ENCODE measurements at places on chromosomes 5 and 9. TPM values are rescaled to one million over a fixed set of nuclear protein-coding genes. Genes with fewer than 3 reads are reported as not detected.

GRCh38 chr9:94867281-94867841 lies 140.9 kb downstream of the AOPEP start:
- no peaks in the 10 kb centered on the region for H3K27me3 ChIP-seq
- no peak overlapping the region for H3K27ac ChIP-seq
- no peak overlapping the region for H3K4me3 ChIP-seq
- no peaks in the 10 kb centered on the region for H3K36me3 ChIP-seq
- DNase-seq = no peak
- peaks cover 26% of the 10 kb centered on the region for H3K4me1 ChIP-seq

DNA sequence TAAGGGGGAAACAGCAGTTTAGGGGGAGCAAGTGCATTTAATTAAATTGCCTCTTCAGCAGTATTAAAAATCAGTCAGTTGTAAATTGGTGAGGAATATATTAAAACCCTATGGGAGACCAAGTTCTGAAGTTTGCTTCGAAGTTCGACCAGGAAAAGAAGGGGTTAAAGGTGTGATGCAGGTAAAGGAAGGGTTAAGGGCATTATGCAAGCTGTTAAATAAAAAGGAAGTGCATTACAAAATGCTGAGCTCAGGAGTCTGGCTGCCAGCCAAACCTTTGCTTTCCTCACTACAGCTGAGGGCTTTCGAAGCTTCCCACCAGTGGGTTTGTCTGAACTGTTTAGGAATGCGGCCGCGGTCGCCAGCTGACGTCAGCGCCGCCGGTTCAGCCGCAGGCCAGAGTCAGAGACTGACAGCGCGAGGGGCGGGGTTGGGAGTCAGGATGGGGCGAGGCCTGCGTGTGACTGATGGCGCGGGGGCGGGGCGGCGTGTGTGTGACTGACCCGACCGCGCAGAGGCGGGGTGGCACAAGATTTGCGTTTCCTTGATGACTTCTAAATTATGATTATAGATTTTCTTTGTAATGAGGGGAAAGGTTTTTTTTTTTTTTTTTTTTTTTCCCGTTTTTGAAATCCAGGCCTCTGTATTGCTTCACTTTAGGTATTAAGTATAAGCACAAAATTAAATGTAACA lies 76.6 kb downstream of the ZSWIM6 start:
- H3K36me3 ChIP-seq = no peaks in the 10 kb centered on the region
- H3K4me3 ChIP-seq = peak overlapping the region; percentile 36
- DNase-seq = peak; percentile 94
- peak overlapping the region; percentile 32 for H3K27ac ChIP-seq
- H3K27me3 ChIP-seq = no peaks in the 10 kb centered on the region

Gene FGFR4
- 1.5 TPM for total RNA-seq

Gene IRX4
- total RNA-seq = not detected

Gene LTC4S
- total RNA-seq = 7.2 TPM

Gene IFNB1
- not detected for total RNA-seq

- no peaks in the 10 kb centered on the region for H3K36me3 ChIP-seq
- peaks cover 5% of the 10 kb centered on the region for H3K27me3 ChIP-seq
- H3K4me3 ChIP-seq = no peak within 1 kb of the TSS
- no peaks in the 10 kb centered on the region for H3K4me1 ChIP-seq
- no peak for DNase-seq
Observed at GRCh38 chr5:141223112-141223783, at the start of gene PCDHB14. Gene PCDHB14, plus strand, starts transcription at chr5:141223343. Its CDS starts 163 bp downstream, at chr5:141223506.

- peak overlapping the region; percentile 63 for H3K4me3 ChIP-seq
- peaks cover 12% of the 10 kb centered on the region for H3K4me1 ChIP-seq
- H3K27me3 ChIP-seq = no peaks in the 10 kb centered on the region
- H3K27ac ChIP-seq = peak overlapping the region; percentile 82
Observed at GRCh38 chr5:65102976-65103711, 334.4 kb downstream of the CWC27 start.

Gene ALDH1A1
- 1.0 TPM for total RNA-seq

DNA sequence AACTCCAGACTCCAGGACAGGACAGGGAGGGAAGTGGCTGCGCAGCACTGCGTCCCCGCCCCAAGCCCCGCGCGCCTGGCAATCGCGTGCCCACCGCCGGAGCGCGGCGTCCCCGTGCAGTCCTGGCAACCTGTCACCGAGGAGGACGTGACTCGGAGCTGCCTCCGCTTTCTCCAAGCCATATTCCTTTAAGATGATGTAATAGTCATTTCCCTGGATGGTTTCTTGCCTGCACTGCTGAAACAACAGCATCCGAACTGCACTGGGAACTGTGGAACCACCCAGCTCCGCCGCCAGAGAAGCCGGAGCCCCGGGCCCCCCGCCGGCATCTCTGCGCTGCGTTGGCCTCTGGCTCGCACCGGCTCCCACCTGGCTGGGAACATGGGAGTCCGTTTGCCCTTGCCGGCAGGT lies 34.5 kb downstream of the KCTD16 start:
- H3K4me1 ChIP-seq = no peaks in the 10 kb centered on the region
- DNase-seq = no peak
- H3K4me3 ChIP-seq = no peak overlapping the region
- H3K27ac ChIP-seq = no peak overlapping the region

GRCh38 chr9:107425101-107426025 lies 64.2 kb downstream of the KLF4 start:
- no peaks in the 10 kb centered on the region for H3K36me3 ChIP-seq
- peaks cover 4% of the 10 kb centered on the region for H3K4me1 ChIP-seq
- H3K4me3 ChIP-seq = peak overlapping the region; percentile 24
- H3K27me3 ChIP-seq = no peaks in the 10 kb centered on the region
- peak; percentile 63 for DNase-seq
- H3K27ac ChIP-seq = no peak overlapping the region

Gene PCDHGB1
- not detected for total RNA-seq

Gene DMRT3
- not detected for total RNA-seq

DNA sequence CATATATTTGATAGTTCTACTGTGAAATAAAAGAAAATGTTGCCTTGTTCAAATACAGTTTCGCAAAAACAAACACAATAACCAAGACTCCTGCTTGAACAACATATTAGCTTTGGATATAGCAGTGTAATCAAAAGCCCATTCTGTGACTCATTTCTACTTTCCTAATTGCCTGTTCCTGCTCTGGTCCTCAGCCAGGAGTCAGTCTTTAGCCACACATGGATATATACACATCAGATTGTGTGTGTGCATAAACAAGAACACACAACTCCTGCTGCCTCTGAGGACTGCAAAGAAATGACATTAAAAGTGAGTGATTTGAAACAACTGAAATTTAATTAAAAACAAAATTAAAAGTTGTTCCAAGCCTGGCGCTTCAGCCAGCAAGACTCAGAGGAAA lies 334.8 kb downstream of the TRIM32 start:
- no peaks in the 10 kb centered on the region for H3K36me3 ChIP-seq
- H3K27me3 ChIP-seq = no peaks in the 10 kb centered on the region
- H3K27ac ChIP-seq = no peak overlapping the region
- no peaks in the 10 kb centered on the region for H3K4me1 ChIP-seq

- H3K36me3 ChIP-seq = no peaks in the 10 kb centered on the region
- DNase-seq = no peak
- H3K4me3 ChIP-seq = no peak overlapping the region
- H3K27ac ChIP-seq = no peak overlapping the region
- no peaks in the 10 kb centered on the region for H3K4me1 ChIP-seq
Observed at GRCh38 chr5:16886366-16886736, 49.7 kb downstream of the MYO10 start.

GRCh38 chr9:88991066-88992034 lies at the start of gene S1PR3:
Gene S1PR3, plus strand, starts transcription at chr9:88991468. Its CDS starts 9,733 bp downstream, at chr9:89001201.
- no peak within 1 kb of the TSS for H3K4me3 ChIP-seq
- H3K4me1 ChIP-seq = peaks cover 19% of the 10 kb centered on the region
- H3K27ac ChIP-seq = no peak within 1 kb of the TSS
- H3K36me3 ChIP-seq = no peaks in the 10 kb centered on the region
- H3K27me3 ChIP-seq = no peaks in the 10 kb centered on the region
- DNase-seq = peak; percentile 6

- no peaks in the 10 kb centered on the region for H3K36me3 ChIP-seq
- no peaks in the 10 kb centered on the region for H3K27me3 ChIP-seq
- no peak overlapping the region for H3K4me3 ChIP-seq
- no peaks in the 10 kb centered on the region for H3K4me1 ChIP-seq
- no peak for DNase-seq
Observed at GRCh38 chr9:129719135-129719534, 33.7 kb downstream of the PTGES start.

DNA sequence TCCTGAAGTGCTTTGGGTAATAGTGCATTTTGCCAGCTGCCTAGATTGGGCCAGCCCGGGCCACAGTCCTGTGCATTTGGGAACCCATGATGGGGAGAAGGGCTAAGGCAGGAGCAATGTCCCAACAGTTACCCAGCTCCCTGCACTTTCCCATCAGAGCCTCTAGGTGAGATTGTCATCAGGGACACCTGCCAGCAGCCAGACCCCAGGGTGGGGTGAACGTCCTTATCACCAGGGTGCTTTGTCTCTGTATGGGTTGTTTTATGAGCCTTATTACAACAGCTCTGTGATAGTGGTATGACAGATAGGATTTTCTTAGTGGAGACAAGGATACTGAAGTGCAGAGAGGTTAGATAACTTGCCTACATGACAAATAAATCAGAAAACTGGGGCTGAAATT lies 365.7 kb downstream of the OSTF1 start:
- no peak for DNase-seq
- no peak overlapping the region for H3K4me3 ChIP-seq
- no peak overlapping the region for H3K27ac ChIP-seq
- H3K4me1 ChIP-seq = no peaks in the 10 kb centered on the region
- no peaks in the 10 kb centered on the region for H3K36me3 ChIP-seq
- H3K27me3 ChIP-seq = no peaks in the 10 kb centered on the region

- H3K4me3 ChIP-seq = no peak overlapping the region
- H3K27ac ChIP-seq = no peak overlapping the region
- DNase-seq = no peak
- H3K36me3 ChIP-seq = no peaks in the 10 kb centered on the region
Observed at GRCh38 chr9:124685217-124685616, 85.9 kb downstream of the NR6A1 start.

DNA sequence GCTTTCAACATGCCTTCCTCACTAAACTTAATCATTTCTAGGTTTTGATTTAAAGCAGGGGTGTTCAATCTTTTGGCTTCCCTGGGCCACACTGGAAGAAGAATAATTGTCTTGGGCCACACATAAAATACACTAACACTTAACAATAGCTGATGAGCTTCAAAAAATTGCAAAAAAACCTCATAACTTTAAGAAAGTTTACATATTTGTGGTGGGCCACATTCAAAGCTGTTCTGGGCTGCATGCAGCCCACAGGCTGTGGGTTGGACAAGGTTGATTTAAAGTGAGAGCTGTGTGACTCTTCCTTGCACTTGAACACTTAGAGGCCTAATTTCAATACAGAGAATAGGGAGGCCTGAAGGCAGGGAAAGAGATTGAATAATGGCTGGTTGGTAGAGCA lies 598.3 kb downstream of the EFNA5 start:
- no peaks in the 10 kb centered on the region for H3K36me3 ChIP-seq
- no peak overlapping the region for H3K27ac ChIP-seq
- DNase-seq = no peak
- H3K4me3 ChIP-seq = no peak overlapping the region

- no peaks in the 10 kb centered on the region for H3K27me3 ChIP-seq
- H3K27ac ChIP-seq = no peak overlapping the region
- no peak for DNase-seq
- H3K4me1 ChIP-seq = peaks cover 20% of the 10 kb centered on the region
- no peak overlapping the region for H3K4me3 ChIP-seq
- H3K36me3 ChIP-seq = no peaks in the 10 kb centered on the region
Observed at GRCh38 chr9:129716091-129716490, 36.8 kb downstream of the PTGES start.

GRCh38 chr9:36656842-36657241 lies 84.1 kb downstream of the MELK start:
- DNase-seq = no peak
- H3K4me1 ChIP-seq = no peaks in the 10 kb centered on the region
- H3K27ac ChIP-seq = no peak overlapping the region
- no peak overlapping the region for H3K4me3 ChIP-seq

- no peaks in the 10 kb centered on the region for H3K4me1 ChIP-seq
- H3K27me3 ChIP-seq = no peaks in the 10 kb centered on the region
- no peaks in the 10 kb centered on the region for H3K36me3 ChIP-seq
- H3K4me3 ChIP-seq = no peak overlapping the region
- DNase-seq = no peak
- no peak overlapping the region for H3K27ac ChIP-seq
Observed at GRCh38 chr9:14198841-14199455, 115.0 kb downstream of the NFIB start.

DNA sequence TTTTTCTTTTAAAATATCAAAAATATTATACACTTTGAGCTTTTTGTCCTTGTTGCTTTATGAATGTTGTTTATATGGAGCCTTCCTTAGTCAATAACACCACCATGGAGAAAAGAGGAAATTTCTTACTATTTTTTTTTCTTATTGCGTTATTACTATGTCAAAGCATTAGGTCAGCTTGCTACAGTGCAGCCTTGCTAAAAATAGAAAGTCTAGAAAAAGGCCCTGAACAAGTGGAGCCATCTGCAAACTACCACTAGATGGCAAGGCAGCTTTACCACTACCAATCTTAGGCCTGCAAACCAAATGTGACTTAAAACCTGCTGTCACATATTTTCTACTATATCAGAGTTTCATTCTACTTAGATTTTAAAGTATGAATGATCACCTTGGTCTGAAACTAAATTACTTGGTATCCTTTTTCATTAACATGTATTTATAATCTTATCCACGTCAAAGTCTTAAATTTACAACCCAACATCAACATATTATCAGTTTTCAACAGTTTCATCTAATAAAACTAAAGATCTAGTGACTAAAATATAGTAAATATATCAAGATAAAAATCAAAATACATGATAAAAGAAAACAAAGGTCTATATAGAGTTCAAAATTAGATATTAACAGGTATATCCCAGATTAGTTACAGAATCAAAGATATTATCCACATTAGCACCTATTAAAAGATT lies 113.1 kb upstream of the ACOT12 start:
- no peaks in the 10 kb centered on the region for H3K36me3 ChIP-seq
- H3K27ac ChIP-seq = no peak overlapping the region
- H3K27me3 ChIP-seq = no peaks in the 10 kb centered on the region

Gene IFNA2
- not detected for total RNA-seq

Gene MZB1
- total RNA-seq = 0.94 TPM

DNA sequence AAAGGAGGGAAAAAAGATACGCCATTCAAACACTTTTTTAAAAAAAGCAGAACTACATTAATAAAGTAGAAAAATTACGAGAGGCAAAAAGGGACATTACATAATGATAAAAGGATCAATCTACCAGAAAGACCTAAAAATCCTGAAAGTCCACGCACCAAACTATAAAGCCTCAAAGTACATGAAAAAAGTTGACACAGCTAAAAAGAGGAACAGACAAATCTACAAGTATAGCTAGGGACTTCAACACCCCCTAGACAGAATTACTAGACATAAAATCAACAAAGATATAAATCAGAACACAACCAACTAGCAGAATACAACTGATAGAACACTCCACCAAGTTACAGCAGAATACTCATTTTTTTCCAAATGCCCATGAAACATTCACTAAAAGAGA lies 11.1 kb downstream of the CAMSAP1 start:
- H3K4me1 ChIP-seq = no peaks in the 10 kb centered on the region
- no peak for DNase-seq
- no peaks in the 10 kb centered on the region for H3K27me3 ChIP-seq
- H3K27ac ChIP-seq = no peak overlapping the region

Measured in naive thymus-derived CD4-positive, alpha-beta T cell (primary cell).